ENCODE measurements at places on chromosomes 4 and X.

- peak; percentile 40 for DNase-seq
Measured at GRCh38 chr4:113278324-113278934, 229.0 kb downstream of the ANK2 start.

DNA sequence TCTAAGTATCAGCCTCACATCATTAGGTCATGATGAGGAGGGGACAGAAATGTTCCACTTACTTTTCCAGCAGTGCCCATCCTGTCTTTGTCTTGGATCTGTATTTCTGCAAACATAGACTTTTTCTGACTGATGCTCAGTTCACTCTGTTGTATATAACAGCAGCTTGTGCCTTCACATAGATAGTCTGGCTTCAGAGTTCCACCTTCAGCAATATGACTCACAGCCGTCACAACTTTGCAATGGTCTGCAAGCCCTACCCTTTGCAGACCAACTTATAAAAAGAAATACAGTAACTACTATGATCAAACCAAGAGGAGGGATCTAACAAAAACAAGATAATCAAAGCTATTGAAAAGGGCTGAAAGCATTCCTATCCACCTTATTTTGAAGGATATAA lies at the start of gene ADH7:
Gene ADH7 (minus strand): TSS at position 189 of the 400 bp plus-strand sequence. CDS start 109 bp downstream, at position 80.
- DNase-seq: no peak

GRCh38 chrX:39728025-39728424 lies 369.7 kb downstream of the BCOR start:
- DNase-seq: no peak

DNA sequence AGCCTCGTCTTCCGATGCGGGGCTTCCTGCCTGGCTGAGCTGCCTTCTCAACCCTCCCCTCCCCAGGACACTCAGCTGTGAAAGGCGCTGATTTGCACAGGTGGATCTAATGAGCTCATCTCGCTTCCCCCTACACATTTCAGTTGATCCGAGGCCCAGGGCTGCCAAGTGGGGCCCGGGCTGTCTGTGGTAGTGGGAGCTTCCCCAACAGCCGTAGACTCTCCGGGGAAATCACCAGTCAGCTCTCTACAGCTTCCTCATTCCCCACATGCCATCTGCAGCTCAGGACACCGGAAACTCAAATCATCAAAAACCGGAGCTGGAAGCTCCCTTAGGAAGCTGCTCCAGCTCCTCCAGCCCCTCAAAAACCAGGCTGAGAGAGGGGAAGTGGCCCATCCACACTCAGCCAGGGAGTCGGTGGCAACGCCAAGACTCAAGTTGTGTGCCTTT lies 56.2 kb downstream of the SMIM20 start:
- DNase-seq: no peak

GRCh38 chr4:138409670-138410069 lies 167.5 kb upstream of the SLC7A11 start:
- DNase-seq: no peak

- no peak for DNase-seq
Measured at GRCh38 chr4:159002950-159003349, 99.9 kb upstream of the RAPGEF2 start.

DNA sequence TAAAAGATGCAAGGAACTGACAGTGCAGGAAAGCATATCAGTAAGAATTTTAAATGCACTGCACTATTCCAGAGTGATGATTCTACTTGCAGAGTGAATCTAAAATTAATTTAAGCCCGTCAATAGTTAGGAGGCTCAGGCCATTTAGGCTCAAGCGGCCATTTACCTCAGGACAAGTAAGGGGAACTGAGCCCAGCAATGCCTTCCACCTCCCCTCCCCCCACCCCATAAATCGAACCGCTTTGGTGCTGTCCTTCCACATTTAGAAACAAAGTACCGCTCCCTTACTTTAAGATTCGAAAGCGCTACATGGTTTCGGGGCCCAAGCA lies 665 bp downstream of the RBM41 start:
- no peak for DNase-seq

DNA sequence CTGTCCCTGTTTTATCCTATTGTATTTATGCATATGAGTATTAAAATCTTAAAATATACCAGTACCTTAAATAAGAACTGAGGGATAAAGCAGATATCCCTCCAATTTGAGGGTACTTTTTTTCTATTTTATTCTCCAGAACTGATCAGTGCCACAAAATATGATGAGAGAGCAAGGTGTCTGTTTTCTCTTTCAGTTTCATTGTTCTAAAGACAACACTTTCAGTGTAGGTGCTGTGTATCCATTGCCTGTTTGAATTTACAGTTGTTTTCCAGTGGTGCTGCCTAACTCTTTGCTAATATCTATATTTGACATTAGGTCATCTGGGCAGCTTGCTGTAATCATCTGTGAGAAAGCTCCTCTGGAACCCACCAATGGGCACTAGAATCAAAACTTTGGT lies 394.7 kb downstream of the IL1RAPL1 start:
- no peak for DNase-seq

DNA sequence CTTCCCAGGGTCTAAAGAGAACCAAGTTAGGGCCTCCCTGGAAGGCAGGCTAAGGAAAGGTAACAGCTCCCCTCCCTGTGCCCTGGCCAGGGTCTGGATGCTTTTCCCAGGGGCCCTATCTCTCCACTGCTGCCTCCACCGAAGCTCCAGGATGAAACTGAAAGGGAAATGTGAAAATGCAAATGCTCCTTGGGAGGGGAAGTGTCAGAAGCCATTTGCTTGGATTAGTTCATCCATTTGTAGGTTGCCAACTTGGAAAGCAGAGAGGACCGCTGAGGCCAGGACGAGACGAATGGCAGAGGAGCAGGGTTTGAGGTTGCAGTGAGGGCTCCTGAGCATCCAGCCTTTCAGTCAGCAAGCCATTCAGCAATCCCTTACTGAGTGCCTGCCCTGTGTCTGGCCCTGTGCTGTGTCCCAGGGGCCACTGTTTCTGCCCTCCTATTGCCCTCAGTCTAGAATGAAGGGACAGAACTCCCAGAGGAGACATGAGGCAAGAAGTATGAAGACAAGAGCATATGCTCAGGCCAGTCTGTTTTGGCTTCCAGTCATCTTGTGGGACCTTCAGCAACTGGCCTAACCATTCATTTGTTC lies 45.9 kb upstream of the PGRMC1 start:
- DNase-seq: no peak

DNA sequence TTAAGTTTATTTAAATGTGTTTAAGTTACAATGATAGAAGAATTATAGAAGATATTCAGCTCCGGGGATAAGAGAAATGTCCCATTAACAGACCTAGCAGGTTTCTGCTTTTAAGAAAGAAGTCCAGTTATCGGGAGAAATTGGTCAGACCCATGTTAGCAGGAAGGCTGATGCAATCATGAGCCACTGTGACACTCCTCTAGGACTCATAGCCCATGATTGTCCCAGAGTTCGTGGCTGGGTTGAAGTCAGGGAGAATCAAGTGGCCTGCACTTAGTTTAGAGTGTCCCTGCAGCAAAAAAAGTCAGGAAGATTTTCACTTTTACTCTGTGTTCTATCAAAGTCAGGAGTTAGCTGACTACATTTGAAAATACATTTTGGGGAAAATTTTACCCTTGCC lies 72.0 kb downstream of the TMEM144 start:
- no peak for DNase-seq

DNA sequence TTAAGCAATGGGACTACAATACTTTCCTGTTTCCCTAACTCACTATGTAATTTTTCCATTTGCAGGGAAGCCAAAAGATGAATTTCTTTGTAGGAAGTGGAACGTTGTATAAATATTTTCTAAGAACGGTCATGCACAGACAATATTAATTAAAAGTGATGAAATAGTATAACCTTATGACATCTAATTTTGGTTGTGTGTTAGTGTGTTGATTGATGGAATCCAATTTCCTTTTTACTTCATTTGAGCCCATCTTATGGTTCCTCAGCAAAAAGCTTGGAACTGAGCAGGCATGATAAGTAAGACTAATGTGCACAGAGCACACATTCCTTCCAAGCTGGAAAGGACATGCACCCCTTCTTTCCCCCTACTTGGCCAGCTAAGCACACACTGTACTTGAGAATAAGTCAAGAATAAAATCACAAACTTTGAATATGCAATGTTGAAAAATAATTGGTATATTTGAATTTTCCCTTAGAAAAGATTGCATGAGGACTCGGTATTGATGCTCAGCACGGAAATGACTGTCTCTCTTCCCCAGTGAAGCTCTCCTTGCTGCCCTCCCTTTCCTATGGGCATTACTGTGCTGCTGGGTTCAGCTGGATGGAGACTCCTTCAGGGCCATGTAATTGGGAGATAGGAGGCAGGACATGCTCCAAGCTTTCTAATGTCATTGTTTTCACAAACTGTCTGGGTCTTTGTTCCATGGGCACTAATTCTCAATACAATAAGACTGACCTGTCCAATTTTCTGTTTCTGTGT lies 19.2 kb upstream of the PDLIM3 start:
- DNase-seq: no peak

DNA sequence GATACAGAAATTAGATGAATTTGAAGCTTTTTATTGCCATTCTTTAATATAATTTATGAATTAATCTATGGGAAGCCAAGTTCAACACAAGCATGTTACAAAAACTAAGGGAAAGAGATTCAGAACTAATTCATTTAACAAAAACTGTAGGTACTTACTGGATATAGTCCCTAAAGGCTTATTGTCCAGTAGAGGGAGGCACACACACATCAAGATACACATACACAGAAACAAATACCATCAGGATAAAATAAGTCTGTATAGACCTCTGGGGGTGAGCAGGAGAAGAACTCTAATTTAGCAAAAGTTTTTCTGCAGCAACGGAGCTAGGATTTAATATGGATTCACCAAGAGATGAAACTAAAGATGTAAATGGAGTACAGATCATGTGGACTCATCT lies 83.0 kb upstream of the IL13RA1 start:
- no peak for DNase-seq

GRCh38 chr4:78604988-78605387 lies 53.4 kb downstream of the ANXA3 start:
- no peak for DNase-seq

- DNase-seq: no peak
Measured at GRCh38 chr4:113273721-113274220, 224.3 kb downstream of the ANK2 start.

DNA sequence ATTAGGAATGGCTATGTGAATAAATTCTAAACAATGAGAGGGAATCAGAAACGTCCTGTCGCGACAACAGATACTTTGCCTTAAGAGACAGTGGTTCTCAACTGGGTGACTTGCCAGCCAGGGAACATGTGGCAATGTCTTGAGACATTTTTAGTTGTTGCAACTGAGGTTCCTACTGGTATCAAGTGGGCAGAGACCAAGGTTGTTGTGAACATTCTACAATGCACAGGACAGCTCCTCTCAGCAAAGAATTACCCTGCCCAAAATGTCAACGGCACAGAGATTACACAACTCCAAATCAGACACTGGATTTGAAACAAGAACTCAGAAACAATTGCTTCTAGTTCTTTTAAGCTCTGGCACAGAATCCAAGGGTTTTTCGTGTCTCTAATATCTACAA lies 128.6 kb downstream of the ARHGAP6 start:
- DNase-seq: no peak

- no peak for DNase-seq
Measured at GRCh38 chrX:153397256-153397960, 3.7 kb downstream of the PNMA6E start.

GRCh38 chr4:123477711-123478209 lies 81.2 kb downstream of the SPRY1 start:
- DNase-seq: peak; percentile 15

GRCh38 chr4:70183168-70183939 lies 12.2 kb upstream of the ODAM start:
- no peak for DNase-seq

GRCh38 chr4:147492306-147492705 lies 11.4 kb downstream of the EDNRA start:
- DNase-seq: no peak

DNA sequence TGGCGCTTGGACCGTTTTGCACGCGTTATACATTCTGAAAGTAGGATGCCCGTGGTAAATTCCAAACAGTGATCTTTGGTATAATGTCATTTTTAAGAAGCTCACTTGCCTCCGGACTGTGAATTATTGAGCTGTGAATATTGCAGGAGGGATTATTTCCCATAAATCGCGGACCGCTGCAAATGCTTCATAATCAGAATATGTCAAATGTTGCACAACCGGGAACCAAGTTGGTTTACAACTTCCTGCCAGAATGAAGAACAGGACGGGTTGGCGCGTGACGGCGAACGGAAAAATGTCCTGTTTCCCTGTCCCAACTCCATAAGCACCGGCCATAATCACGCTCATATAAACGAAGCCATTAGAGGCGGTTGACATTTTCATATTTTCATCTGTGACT lies 67.6 kb downstream of the SHOX start:
- DNase-seq: no peak

GRCh38 chr4:139973015-139973414 lies 181.0 kb downstream of the MAML3 start:
- DNase-seq: no peak

GRCh38 chr4:63632858-63633257 lies 776.4 kb downstream of the TECRL start:
- DNase-seq: no peak

DNA sequence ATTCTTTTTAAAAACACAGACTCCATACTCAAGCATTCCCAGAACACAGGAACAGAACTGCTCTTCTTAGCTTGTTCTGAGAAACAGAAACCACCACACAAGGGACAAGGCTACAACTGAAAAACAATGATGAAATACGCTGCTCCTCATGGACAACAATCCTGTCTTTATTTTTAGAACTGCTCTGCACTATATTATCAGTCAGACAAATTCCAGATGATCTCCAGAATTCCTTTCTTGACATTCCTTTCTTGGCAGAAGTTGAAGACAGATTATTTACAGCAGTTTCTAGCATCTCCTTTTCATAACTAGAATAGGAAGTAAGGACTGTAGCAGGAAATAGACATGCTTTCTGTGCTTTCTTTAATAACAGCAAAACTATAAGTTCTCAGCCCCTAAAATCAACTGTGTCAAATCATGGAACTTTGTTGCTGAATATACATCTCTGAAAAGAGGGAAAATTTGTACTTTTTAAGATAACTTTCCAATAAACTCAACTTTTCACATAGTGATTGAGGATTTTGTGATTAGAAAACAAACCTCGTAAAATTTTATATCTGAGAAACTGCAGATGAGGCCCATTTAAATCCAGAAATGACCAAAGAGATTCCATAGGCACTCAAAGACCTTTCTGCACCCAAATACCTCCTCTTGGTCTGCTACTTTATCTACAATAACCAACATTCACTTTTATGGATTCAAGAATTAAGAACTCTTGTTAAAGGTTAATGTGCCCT lies 35.9 kb downstream of the ANTXR2 start:
- DNase-seq: no peak

DNA sequence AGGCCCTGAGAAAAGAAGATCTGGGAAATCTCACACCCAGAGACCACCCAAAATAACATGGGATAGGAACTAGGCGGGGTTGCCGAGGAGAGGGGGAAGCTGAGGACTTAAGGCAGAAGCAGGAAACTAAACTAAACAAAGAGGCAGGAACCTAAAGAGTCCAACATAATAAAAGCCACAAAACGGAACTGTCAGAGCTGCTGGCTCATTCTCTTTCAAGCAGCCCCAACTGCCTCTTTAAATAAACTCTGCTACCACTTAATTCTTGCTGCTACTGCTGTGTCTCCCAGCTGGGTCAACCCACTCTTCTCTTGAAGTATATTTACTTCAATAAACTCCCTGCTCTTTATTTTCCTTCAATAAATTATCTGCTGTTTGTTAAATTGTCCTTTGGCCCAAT lies 44.5 kb downstream of the MAGEB16 start:
- DNase-seq: no peak

- DNase-seq: peak; percentile 61
Measured at GRCh38 chrX:15749642-15750610, 11.9 kb downstream of the CA5B start.

Data from CD4-positive, alpha-beta T cell treated with Interleukin-4 for 4 hours (primary cell).